SIG-M5 (cell line): ENCODE measurements at places on chromosomes 4 and X.

GRCh38 chrX:79065696-79066095 lies 78.8 kb upstream of the GPR174 start:
- DNase-seq: no peak

DNA sequence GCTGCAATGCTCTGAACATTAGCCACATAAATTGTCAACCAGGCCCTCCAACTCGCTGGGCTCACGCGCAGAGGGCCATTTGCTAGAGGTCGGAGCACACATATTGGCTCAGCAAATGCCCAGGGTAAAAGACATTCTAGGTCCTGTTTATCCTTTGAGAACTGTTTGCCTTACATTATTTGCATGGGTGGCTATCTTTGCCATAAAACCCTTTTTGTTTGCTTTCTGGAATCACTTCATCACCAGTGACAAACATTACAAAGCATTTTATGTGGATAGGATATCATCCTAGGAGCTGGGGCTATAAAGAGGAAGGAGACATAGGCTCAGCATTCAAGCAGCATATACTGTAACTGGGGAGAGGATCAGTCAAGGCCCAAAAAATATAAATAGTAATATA lies 149.2 kb upstream of the RAI2 start:
- DNase-seq: no peak

GRCh38 chr4:113358784-113359183 lies 309.3 kb downstream of the ANK2 start:
- no peak for DNase-seq

DNA sequence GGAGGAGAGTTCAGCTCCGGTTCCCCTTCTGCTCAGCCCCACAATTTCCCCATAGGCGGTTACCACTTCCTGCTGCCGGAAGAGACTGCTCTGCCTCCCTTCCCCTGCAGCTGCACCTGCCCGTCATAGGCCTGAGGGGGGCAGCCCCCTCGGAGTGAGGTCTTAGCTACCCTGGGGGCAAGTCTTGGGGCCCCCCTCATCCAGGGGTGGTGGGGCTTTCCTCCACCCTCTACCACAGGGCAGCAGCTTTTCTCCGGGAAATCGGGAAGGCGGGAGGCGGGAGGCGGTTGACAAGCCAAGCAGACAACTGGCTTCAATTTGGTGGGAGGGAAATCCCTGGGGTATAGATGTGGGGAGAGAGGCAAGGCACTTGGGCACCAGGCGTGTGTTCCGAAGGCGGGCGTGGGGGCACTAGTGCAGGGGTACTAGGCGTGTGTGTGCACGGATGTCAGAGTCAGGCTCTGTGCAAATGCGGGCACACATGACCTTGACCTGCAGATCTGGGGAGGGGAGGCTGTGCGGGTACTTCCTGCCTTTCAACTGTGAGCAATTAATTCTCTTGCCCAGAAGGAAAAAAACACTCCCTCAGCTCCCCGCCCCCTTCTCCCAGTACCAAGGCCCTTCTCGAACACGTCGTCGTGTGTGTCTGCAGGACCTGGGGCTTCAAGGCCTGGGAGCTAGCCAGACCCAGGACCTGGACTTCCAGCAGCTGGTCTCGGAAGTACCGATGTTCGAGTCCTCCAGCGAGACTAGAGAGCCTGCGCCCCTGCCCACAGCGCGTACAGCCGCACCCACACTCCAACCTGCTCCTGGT lies 1.0 kb upstream of the ARHGAP4 start:
- DNase-seq: peak; percentile 79

- no peak for DNase-seq
These were observed 85.7 kb downstream of the DIAPH2 start for GRCh38 chrX:96770315-96770714.

- no peak for DNase-seq
These were observed 115.2 kb downstream of the DDIT4L start for GRCh38 chr4:100075056-100075455.

DNA sequence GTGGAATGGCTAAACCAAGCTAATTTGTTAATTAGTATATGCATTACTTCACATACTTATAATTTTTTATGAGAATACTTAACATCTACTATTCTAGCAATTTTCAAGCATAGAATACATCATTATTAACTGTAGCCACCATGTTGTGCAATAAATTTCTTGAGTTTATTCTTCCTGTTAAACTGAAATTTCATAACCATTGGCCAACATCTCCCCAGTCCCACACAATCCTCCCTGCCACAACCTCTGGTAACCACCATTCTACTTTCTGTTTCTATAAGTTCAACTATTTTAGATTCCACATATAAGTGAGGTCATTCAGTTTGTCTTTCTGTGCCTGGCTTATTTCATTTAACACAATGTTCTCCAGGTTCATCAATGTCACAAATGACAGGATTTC lies 208.5 kb downstream of the PPP4R3C start:
- peak; percentile 13 for DNase-seq

GRCh38 chr4:42596918-42597317 lies 60.0 kb downstream of the ATP8A1 start:
- DNase-seq: no peak

DNA sequence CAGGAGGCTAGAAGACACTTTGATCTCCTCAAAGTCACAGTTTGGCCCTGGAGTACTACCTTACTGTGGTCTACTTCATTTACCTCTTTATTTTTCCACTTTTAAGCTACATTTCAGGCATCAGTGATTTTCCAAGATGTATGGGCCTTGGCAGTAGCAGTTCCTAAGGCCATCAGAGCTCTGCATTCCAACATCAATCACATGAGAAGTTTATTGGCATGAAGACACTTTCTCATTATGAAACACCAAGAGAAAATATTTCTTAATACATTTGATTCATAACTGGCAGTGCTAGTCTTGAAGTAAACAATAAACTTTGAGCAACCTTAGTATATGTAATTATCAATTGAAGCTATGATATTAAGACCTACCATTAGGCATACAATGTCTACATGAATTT lies 178.1 kb downstream of the IL15 start:
- no peak for DNase-seq
